Foreskin keratinocyte (primary cell): ENCODE measurements at places on chromosomes 5 and 9.
A peak's percentile ranks its signal among the peaks of the same experiment; 100 is the strongest.

- no peak for DNase-seq
Measured at GRCh38 chr9:113468716-113469448, 5.4 kb downstream of the RGS3 start.

- DNase-seq, result peak; percentile 4
Measured at GRCh38 chr5:2093859-2094615, 211.3 kb upstream of the IRX4 start.

- no peak for DNase-seq
Measured at GRCh38 chr5:116478491-116478890, 96.1 kb downstream of the SEMA6A start.

GRCh38 chr5:169442913-169443784, 140.4 kb upstream of the SPDL1 start:
- DNase-seq, result no peak

DNA sequence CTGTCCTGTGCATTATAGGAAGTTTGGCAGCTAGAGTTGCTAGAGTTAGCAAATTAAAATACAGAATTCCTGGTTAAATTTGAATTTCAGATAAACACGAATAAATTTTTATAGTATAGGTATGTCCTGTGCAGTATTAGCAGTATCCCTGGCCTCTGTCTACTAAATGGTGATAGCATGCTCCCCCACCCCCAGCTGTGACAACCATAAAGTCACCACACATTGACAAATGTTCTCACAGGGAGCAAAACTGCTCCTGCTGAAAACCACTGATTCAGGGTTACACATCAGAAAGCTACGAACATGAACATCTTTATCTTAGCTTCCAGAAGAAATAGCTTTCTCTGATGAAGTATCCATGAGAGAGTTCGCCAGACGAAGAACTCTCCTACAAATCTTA, 91.8 kb upstream of the CCDC112 start:
- DNase-seq, result no peak

GRCh38 chr5:35313291-35313690, 83.0 kb upstream of the PRLR start:
- peak; percentile 82 for DNase-seq

DNA sequence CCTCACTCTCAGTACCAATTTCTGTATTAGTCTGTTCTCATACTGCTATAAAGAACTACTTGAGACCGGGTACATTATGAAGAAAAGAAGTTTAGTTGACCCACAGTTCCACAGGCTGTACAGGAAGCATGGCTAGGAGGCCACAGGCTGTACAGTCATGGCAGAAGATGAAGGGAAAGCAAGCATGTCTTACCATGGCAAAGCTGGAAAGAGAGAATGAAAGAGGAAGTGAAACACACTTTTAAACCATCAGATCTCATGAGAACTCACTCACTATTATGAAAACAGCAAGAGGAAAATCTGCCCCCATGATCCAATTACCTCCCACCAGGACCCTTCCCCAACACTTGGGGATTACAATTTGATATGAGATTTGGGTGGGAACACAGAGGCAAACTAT, 698.8 kb downstream of the CDH9 start:
- DNase-seq, result no peak

DNA sequence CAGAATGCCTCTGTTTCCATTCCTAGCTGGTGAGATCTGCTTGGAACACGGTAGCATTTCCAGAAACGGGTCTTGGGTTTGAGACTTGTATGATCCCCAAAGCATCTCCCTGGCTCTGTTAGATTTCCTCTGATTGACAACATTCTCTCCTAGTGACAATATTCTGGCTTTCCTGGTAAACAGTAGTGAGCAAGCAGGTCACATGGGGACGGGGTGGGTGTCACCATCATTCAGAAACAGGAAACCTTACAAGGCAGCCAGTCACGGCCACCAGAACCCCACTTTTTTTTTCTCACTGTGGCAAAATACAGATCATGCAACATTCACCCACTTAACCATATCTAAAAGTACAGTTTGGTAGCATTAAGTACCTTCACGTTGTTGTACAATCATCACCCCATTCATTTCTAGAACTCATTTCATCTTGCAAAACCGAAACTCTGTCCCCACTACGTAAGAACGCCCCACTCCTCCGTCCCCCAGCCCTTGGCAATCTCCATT, 90.1 kb upstream of the LMX1B start:
- DNase-seq, result no peak

GRCh38 chr9:16619402-16619801, 251.1 kb downstream of the BNC2 start:
- DNase-seq, result no peak

- no peak for DNase-seq
Measured at GRCh38 chr5:67360047-67360446, 163.4 kb upstream of the CD180 start.

- no peak for DNase-seq
Measured at GRCh38 chr5:155080721-155081120, 67.2 kb downstream of the KIF4B start.

- DNase-seq, result no peak
Measured at GRCh38 chr9:112051812-112052211, 123.3 kb downstream of the SUSD1 start.

- DNase-seq, result no peak
Measured at GRCh38 chr5:66969963-66970362, 226.6 kb downstream of the CD180 start.

DNA sequence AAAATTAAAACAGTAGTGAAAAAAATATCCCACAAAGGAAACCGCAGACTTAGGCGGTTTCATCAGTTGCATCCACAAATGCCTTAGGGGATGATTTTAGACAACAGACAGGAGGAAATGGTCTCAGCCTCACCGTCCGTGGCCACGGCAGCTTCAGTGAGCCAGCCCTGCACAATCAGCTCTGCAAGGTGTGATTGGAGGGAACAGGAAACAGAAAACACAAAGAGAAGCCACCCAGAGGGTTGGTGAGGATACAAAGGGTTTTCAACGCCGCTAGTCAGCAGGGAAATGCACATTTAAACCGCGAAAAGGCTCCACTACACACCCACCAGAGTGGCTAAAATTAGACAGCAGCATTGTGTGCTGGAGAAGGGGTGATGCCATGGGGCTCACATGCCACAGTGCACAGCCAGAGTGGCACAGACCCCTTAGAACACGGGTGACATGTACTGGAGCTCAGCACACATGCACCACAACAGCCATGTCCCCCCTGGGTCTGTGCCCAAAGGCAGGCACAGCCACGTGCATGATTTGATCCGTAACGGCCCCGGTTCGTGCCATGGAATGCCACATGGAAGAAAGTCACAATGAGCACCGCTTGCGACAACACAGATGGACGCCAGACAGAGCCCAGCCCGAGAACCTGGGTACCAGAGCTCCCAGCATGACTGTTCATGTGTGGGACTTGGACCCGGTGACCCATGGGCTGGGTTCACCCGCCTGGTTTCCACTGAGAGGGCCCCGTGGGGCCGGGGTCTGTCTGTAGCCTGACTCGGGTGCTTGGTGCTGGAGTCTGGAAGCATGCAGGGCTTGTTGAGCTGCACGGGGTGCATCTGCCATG, 18.3 kb upstream of the TERT start:
- DNase-seq, result no peak

- no peak for DNase-seq
Measured at GRCh38 chr9:22813529-22813928, 366.9 kb downstream of the DMRTA1 start.

- no peak for DNase-seq
Measured at GRCh38 chr5:125440905-125441304, 694.5 kb upstream of the ZNF608 start.

GRCh38 chr5:137752905-137753690, 1.1 kb downstream of the HNRNPA0 start:
- peak; percentile 4 for DNase-seq
